ENCODE measurements at places on chromosomes 7 and 10.

DNA sequence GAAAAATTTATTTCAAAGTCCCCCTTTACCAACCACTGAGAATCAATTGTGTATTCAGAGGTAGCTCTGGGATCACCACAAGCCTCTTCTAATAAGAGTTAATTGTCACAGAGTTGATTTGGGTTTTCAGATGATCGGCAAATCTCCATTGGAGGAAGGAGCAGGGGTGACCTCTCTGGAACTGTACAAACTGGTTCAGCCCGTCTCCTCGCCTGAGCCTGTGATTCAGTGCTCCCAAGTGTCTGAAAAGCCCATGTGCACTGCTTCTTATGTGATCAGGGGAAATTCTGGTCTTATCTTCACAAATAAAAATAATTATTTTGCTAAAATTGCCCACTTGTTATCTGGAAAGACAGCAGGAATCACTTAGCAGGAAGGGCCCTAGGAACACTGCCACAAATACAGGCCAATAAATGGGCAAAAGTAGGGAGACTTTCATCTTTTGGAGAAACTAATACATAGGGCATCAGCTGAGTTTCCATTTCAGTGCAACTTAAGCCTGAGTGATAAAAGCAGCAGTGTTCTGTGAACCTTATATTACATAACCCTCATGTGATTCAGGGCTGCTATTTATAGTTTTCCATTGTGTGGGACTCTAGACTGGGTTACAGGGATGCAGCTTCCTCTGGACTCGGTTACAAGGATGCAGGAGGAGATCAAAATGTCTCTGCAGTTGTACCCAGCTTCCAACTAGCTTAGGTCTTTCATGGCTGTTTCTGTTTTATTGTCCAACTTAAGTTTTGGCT lies 32.3 kb downstream of the CDK1 start:
- no peak for DNase-seq

DNA sequence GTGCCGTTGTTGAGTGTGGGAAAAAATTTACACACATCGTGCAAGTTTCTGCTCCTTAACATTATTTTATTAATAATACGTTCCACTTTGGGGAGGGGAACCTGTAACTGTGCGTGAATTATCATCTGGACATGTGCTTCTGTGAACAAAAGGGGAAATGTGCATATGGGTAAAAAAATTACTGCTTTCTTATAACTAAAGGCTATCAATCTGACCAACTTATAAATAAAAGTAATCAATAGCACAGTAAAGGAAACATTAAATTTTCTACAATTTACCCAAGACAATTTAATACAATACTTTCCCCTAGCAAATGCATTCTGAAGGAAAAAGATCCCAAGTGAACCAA lies 4.5 kb downstream of the TWIST1 start:
- peak; percentile 53 for DNase-seq

DNA sequence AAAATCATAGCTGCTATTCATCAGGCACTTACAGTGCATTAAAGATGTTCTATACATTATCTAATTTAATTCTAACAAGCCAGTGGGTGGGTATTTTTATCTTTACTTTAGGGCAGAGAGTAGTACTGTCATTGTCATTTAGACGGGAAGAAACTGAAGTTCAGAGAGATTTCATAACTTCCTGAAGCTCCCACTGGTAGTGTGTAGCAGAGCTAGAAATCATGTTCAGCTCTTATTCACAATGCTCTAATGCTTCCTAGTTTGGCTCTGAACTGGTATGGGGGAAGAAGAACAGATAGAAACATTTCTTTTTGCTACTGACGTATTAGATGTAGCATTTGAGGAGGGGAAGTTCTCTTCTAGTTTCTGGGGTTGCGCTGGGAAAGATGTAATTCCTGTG lies 116.7 kb downstream of the CYP26A1 start:
- DNase-seq, result no peak

- DNase-seq, result no peak
Observed at GRCh38 chr7:99792967-99793366, 9.0 kb upstream of the CYP3A4 start.
